ENCODE measurements at places on chromosomes 2 and 18.

DNA sequence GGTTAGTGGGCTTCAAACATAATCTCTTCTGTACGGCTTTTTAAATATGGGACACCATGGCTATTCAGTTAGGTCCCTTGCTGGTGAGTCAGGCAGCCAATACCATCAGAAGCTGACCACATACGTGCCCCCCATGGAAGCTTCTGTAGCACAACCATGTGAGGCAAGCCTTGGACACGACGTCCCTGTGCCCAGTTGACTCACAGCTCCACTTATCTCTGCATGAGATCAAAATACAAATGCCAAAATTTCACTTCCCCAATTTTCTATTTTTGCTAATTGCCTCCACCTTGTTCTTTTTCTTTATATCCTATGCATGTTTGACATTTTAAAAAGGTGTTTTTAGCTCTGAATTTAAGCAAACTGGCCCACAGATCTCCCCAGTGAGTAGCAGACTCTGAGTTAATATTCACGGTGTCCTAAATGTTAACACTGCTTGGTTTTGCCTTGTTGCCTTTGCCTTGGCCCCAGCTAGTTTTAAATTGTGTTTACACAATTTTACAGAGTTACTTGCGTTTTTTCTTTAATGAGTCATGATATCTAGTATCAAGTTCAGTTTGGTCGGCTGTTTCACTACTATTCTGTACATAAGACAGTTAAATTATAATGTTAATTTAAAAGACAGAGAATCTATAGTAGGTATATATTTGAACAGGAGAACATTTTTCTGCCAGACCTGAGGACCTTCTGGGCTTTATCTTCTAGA lies 77.5 kb downstream of the CDCA7 start:
- no peak for DNase-seq

DNA sequence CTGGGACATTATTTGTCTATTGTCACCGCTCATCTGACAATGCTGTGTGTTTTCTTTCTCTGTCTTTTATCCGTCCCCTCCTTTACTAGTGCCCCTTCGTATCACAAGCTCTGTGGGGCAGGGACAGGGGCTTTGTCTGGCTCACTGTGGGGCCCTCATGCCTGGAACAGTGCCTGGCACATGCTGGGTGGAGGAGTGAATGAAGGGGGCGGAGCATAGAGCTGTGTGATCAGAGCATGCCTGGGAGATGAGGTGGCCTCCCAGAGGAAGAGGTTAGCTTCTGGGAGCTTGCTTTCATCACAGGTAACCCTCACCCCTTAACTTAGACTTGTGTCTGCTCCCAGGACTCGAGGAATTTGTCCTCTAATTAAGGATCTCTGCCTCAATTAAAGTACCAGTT lies 16.4 kb downstream of the MTCL1 start:
- DNase-seq, result no peak

- no peak for DNase-seq
These were observed 6.5 kb downstream of the PIAS2 start for GRCh38 chr18:46910856-46911255.

GRCh38 chr2:8030573-8031303 lies 651.1 kb upstream of the ID2 start:
- no peak for DNase-seq

DNA sequence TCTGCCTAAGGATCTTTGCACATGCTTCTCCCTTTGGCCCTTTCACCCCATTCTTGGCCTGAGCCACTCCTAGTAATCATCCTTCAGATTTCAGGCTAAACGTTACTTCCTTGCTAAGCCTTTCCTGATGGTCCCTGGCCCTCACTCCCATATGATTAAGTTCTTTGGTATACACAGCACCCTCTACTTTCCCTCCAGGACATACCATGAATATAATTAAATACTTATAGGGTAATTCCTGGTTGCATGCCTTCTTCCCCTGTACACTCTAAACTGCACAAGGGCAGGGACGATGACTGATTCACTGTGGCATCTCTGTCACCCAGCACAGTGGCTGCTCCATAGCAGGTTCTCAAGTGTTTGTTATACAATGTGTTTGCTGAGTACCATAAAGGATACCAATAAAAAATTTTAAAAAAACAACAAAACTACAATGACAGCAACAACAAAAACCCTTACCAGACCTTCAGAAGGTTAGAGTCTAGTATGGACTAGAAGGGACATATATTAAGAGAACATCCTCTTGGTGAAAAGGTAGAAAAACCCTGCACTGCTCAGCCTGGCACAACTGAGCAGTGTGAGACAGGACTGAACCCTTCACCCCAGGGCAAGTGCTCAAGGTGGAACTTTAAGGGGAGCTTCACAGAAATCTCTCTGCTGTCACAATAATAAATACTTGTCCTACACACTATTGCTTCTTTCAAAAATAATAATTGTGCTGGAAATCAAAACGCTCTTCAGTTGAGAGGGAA lies 76.2 kb downstream of the AAK1 start:
- DNase-seq, result no peak

- no peak for DNase-seq
These were observed 373.6 kb downstream of the NYAP2 start for GRCh38 chr2:225773148-225773547.

DNA sequence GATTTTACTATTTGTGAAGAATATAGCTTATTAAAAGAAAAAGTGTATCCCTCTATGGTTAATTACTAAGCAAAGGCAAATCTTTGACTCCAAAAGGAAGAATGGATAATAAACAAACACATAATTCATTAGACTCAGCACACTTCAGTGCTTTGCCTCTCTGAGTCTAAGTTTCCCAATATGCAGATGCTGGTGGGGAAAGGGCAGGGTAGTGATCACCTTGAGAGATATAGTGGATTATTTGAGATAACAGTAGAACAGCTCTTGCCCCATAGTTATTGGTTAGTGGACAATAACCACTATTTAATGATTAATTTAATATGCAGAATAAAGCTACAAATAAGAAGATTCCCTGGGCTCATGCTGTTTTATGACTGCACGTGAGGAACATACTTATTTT lies 98.2 kb upstream of the SLC8A1 start:
- no peak for DNase-seq

GRCh38 chr2:237101118-237101979 lies 15.7 kb downstream of the COPS8 start:
- no peak for DNase-seq

GRCh38 chr2:234142530-234142929 lies 92.0 kb downstream of the SPP2 start:
- no peak for DNase-seq

DNA sequence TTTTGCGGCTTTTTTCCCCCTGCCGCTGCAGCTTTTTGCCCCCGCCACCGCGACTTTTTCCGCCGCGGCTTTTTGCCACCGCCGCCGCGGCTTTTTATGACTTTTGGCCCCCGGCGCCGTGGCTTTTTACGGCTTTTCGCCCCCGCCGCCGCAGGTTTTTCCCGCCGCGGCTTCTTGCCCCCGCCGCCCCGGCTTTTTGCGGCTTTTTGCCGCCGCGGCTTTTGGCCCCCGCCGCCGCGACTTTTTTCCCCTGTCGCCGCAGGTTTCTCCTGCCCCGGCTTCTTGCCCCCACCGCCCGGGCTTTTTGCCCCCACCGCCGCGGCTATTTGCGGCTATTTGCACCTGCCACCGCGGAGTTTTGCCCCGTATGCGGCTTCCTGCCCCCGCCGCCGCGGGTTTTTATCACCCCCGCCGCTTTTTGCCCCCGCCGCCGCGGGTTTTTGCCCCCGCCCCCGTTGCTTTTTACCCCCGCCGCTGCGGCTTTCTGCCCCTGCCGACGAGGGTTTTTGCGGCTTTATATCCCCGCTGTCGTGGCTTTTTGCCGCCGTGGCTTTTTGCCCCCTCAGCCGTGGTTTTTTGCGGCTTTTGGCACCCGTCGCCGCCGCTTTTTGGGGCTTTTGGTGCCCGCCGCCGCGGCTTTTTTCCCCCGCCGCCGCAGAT lies 2750.9 kb downstream of the RPIA start:
- peak; percentile 11 for DNase-seq

DNA sequence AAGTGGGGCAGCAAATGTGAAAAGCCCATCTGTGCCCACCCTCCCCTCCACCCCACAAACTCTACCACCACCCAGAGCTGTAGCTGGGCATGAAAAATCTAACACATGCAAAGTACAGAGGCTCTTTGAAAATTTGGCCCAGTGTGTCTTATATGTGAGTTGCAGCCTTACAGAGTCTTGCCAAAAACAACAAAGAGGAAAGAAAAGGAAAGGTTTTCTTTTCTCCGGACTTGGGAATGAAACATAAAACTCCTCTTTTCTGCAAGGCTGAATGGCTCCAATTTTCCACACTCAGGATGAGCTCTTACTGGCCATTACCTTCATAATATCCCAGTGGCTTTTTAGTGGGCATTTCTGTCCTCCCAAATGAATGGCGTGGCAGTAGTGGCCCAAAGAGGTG lies 27.9 kb upstream of the POU3F3 start:
- no peak for DNase-seq

GRCh38 chr2:72082021-72082601 lies 65.6 kb downstream of the CYP26B1 start:
- no peak for DNase-seq

- DNase-seq, result peak; percentile 3
These were observed 93.4 kb upstream of the TGIF1 start for GRCh38 chr18:3356614-3357013.

DNA sequence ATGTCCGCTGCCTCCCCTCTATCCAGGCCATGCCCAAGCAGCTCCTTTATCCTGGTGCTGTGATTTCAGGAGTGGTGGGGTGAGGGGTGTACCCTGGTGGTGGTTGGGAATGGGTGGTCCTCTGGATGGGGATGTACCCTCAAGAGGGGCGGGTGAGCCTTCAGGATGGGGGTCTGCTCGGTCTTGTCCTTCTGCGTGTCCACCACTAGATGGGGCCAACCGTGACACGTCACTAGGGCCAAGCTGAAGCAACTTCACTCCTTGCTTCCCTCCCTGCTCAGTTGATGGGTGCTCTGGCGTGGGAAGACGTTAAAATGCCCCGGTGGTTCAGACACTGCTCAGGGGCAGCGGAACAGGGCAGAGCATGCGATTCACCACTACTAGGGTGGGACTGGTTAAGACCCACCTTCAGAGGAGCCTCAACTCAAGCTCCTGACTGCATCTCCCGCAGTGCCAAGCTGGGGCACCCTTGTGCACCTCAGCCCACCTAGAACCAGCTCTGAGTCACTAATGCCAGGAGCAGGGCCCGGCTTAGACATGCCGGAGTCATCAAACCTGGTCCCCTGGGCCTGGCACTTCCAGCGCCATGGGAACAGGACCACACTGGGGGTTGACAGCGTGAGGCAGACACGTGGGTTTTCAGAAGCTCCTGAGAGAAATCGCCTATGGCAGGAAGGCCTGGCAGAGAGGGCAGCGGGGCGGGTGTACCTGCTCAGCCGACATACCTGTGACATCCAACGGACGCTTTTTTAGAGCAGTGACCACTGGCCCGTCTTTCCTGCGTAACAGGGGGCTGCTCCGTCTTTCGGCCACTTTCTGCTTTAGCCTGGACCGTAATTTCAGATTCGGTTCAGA lies 256.7 kb downstream of the HDAC4 start:
- peak; percentile 37 for DNase-seq

DNA sequence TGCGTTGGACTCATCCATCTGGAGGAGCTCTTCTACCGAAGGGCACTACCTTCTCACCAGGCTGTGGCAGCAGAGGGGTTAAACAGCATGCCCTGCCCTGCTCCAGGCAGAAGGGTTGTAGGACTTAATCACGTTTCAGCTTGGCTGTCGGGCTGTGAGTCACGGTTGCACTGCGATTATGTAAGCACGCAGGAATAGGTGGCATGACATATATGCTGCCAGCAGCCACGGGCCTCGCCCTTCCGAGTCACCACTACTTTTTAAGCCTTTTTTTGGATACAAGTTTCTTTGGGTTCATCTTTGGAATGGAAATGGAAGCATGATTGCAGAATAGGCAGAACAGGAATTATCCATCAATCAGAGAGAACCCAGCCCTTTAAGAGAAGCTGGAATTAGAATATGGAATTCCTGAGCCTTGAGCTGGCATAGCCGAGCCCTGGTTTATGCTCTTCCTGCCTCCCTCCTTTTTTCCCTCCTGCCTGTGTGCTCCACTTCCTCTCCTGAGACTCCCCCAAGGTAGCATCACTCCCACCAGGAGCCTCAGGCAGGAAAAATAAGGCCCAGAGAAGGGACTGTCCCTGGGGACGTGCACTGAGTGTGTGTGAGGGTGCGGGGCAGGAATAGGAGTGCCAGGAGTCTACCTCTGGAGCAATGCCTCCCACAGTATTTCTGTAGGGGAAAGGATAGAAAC lies 86.8 kb downstream of the SEMA4F start:
- peak; percentile 7 for DNase-seq

GRCh38 chr18:27608174-27608573 lies 423.1 kb upstream of the CHST9 start:
- DNase-seq, result no peak

DNA sequence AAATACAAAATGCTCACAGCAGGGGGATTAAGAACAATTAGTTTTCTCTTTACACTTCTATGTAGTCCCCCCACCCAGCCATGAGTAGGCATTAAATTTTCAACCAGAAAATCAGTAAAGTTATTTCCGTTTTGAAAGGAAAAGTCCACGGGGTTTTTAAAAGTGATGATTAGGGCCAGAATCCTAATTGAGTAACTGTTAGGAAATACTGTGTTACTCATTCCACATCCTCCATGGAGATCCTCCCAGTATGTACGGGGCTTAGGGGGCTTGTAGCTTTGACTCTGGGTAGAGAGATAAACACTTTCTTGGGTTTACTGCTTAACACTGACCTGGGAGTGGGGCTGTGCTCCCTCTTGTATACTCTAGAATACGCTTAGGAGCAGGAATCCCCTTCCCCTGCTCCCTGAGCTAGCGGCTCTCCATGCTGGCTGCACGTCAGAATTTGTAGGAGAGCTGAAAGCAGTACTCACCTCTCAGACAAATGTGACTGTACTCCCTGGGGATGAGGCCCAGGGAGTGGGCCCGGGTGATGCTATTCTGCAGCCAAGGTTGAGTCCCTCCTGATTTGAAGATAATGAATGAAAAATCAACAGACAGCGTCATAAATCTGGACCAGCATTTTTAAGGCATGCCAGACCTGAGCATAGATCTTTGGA lies 100.5 kb downstream of the SLC4A3 start:
- DNase-seq, result no peak

DNA sequence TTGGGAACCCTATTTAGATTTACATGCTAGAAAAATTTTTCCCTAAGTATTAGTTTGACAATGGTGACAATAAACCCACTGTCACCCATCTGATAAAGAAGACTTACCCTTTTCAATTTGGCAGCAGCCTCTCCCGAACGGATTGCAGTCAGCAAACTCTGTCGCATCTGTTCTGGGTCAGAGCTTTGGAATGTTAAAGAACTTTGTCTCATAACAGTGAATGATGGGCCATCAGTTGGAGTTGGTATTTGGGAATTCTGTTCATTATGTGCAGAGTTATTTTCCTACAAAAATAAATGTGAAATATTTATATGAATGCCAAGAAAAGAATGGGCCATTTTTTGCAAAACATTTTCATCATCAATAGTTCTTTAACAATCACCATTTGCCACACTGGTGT lies 70.8 kb upstream of the GRB14 start:
- DNase-seq, result no peak
